Peyer's patch (tissue), 4 donors: ENCODE measurements at places on chromosomes 12 and 14.

- no peak for DNase-seq
Measured at GRCh38 chr14:28759653-28760313, 6.8 kb upstream of the FOXG1 start.

GRCh38 chr14:106848330-106849121 lies 1322.1 kb downstream of the TMEM121 start:
- DNase-seq: no peak

DNA sequence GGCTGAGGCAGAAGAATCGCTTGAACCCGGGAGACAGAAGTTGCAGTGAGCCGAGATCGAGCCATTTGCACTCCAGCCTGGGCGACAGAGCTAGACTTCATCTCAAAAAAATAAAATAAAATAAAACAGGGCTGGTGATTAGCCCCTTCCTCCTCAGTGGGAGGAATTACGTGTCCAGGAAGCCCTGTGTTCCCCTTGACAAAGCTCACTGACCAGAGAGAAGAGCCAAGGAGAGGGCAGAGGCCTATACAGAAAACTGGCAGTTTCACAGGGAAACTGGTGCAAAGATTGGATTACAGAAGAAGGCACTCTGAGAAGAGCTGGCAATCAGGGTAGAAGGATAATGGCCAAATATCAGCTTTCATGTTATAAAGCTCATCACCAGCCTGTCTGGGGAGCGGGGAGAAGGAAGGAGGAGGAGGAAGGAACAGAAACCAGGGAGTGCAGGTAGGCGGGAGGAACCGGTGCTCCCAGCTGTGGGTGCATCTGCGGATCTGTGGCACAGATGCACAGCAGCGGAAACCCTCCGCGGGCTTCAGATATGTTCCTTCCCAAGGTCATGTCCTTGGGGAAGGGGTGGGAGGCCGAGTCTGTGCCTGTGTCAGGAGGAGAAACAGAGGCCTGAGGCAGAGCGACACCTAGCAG lies 6.7 kb downstream of the RAB15 start:
- no peak for DNase-seq

DNA sequence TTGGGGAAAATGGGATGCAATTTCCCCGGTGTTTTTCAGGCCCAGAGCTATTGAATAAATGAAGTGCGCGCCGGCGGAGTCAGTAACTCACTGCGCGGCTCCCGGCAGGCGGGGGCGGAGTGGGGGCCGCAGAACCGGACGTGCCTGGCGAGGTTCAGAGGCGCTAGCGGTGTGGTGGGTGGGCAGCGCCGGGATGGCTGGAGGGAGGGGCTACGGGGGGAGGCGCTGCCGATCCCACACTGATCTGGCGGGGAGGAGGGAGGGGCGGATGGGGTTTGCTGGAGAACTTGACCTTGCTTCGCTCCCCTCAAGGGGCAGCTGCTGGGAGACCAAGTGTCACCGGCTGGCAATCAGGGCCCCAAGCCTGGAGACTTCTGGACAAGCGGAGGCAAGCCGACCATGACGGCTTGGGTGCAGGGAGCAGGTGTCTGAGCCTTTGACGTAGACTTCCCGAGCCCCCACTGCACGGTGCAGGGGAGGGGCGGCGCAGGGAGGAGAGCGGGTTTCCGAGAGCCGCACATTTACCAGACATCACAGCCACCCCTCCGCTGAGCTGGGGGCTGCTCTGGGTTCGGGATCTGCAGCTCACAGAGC lies 174.1 kb upstream of the RTL1 start:
- DNase-seq: no peak

GRCh38 chr12:44812062-44812461 lies 64.1 kb downstream of the NELL2 start:
- DNase-seq: peak; percentile 61

- no peak for DNase-seq
Measured at GRCh38 chr14:38958589-38958988, 144.4 kb downstream of the SEC23A start.

DNA sequence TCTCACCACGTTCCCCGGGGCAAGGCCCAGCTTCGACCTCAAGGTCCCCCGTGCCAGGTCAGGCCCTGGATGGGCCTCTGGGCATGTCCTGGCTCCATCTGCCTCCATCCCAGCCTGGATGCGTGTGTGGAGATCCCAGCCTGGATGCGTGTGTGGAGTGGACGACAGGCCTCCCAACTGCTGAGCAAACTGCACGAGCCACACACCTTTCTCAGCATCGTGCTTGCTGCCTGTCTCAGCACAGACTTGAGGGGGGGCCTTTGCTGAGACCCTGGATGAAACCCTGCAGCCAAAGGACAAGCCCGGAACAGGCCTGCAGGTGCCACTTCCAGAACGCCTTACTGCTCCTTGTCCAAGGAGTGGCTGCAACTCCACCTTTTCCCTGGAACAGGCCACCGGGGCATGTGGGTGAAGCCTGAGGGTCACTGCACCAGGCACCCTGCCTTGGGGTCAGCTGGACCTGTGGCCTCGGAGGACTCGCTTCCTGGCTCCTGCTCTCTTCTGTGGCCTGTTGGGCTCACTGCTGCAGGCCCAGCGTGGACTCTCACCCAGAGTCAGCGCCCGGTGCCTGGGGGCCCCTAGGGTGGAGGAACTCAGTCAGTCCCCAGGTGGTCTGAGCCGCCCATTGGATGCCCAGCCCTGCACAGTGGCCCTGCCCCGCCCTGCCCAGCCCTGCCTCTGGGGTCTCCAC lies 176.0 kb downstream of the KIF26A start:
- DNase-seq: no peak

GRCh38 chr12:27178723-27179399 lies 65.2 kb upstream of the STK38L start:
- DNase-seq: no peak

DNA sequence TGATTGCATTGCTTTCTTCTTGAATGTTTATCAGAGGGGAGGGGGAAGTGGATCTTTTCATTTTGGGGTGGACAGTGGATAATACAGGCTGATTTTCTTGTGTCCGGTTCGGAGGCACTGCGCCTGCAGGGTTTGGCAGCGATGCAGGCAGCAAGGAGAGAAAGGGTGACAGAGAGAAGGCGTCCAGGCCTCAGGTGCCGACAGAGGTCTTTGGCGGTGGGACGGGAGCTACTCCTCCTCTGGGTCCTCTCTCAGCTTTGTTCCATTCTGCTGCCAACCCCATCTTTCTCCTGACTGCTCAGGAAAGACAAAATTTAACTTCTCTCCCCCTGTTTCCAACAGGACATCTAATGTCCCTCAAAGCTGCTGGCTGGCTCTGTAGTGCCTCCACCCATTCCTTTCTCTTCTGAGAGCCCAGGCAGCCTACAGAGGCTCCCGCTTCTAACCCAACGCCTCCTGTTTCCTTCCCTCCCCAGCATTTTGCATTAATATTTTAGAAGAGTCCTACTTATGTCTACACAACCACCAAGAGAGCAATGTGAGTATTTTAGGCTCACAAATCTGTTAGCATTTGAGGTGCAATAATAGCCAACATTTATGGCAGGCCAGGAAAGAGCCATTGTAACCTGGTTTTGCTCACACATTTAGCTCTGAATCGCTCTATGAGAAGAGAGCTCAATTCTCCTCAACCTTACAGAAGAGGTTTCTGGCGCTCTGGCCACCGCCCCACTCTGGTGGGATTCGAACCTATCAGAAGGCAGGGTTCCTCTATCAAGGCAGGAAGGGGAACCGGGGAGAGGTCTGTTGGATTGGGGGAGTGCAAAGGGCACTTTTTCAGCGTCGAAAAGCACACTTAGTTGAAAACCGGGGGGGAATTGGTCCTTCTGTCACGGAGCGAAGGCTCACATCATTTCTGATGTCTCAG lies 7.1 kb upstream of the TBX5 start:
- no peak for DNase-seq

DNA sequence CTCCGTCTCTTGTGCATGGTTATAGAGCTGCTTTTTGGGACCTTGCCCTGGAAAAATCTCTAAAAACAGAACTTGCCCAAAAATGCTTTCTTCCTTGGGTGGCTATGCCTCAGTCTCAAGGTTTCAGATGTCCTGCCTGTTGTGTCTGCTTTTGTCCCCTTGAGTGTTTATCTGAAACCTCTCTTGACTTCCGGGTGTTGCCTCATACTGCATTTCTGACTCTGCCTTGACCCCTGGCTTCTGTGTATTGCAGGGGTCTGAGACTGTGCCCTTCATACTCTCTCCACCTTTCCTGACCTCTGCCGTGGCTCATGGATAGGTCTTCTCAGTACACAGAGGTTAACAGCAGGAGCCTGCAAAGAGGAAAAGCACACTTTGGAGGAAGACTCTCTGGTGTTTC lies 124.8 kb upstream of the NTF3 start:
- DNase-seq: no peak

DNA sequence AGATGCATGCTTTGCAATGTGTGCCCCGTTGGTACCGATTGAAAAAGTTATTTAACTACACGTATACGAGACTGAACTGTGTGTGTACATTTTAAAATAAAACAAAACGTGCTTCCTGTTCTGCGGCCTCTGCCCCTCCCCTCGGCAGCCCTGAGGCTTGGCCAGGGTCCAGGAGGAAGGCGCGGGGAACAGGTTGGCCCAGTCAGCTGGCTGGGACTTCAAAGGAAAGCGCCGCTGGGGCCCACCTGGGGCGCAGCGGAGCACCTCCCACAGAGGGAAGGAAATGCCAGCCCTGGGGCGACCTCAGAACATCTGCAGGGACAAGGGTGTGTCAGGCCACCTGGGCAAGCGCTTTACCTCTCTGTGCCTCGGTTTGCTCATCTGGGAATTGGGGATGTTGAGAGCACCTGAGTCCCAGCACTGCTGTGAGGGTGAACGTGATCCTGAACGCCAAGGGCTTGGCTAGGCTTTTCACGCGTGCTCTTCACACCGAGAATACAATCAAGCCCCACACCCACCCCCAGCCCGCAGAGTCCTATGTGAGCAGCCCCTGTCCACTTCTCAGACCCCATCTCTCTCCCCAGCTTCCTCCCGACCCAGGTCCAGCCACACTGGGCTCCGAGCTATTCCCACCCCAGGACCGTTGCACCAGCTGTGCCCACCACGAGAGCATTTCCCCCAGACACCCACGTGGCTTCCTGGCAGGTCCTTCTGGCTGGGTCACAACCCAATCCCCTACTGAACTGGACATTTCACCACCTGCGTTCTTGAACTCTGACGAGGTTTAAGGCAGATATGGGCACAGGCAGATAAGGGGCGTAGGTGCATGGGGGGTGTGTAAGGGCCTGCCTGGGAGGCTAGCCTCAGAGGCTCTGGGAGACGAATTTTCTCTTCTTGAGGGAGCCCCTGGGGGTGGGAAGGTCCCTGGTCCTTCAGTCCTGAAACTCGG lies 41.9 kb upstream of the NCOR2 start:
- DNase-seq: peak; percentile 92

GRCh38 chr12:130222519-130223218 lies 60.4 kb downstream of the FZD10 start:
- DNase-seq: no peak
